ENCODE measurements at places on chromosomes 4 and X.

DNA sequence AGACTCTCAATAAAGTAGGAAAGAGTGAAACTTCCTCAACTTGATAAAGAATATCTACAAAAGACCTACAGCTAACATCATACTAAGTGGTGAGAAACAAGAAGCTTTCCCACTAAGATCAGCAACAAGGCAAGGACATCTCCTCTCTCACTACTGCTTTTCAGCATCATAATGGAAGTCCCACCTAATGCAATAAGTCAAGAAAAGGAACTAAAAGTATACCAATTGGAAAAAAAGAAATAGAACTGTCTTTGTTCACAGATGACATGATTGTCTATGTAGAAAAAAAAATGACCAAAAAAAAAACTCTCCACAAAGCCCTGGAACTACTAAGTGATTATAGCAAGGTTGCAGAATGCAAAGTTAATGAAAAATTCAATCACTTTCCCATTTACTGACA lies 25.1 kb upstream of the SH3RF1 start:
- DNase-seq, result peak; percentile 48

DNA sequence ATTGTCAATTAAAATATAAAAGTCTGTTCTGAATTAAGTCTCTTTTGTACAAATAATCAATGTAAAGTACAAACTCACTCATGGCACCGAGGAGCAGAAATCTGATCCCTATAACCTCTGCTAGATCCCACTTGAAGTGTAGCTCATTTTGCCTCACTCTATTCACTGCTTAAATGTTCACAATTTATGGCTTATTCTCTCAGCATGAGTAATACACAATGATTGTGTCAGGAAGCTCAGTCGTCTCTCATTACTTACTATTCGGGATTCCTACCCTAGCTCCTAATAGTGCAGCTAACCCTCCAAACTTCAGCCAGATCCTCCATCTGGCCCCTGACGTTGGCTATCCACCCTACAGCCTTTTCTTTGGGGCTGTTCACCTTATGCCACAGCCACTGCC lies 4.7 kb upstream of the AMMECR1 start:
- no peak for DNase-seq

GRCh38 chr4:72136429-72136828 lies 104.6 kb downstream of the NPFFR2 start:
- no peak for DNase-seq

DNA sequence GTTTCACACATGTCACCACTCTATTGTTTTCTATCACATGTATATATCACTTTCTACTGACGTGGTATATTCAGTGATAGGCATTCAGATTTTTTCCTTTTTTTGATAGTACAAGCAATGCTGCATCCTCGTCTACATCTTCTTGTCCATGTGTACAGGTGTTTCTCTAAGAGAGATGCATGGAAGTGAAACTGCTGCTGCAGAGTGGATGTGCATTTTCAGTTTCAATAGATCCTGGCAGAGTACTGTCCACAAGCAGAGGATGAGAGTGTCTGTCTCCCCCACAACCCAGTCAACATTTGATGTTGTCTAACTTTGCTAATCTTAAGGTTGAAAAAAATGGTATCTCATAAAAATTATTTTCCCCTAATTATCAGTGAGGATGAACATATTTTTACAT lies 194.0 kb upstream of the CASK start:
- no peak for DNase-seq

GRCh38 chr4:85491527-85491926 lies 16.6 kb downstream of the ARHGAP24 start:
- DNase-seq, result no peak

DNA sequence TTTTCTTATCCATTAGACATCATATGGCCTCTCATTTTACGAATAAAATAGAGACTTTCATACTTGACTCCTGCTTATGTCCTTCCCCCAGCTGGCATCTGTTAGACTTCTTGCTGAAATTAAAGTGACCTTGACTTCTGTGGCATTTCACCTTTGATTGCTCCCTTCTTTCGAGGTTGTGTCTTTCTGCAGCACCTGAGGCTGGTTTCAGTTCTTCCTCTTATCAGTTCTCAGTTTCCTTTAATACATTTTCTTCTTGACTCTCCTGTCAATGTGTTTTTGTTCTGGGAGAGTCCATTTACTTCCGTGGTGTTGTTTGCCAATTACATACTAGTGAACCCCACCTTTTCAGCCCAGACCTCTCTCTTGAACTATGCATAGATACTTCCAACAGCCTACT lies 81.6 kb downstream of the RBPJ start:
- no peak for DNase-seq

DNA sequence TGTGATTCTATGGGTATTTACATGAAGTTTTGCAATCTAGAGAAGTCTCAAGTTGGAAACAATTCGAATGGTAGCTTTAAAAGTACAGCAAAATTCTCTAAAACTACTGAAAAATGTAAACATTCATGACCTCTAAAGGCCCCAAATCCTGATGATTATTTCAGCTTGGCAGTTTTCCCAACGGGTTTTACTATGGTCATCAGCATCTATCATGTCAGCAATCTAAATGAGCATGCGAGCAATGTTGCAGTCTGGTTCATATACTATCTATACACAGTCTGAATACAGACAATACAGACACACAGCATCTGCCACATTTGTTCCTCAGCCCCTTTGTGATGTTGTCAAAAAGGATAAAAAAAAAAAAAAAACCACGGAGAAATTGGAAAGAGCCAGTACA lies 790.3 kb upstream of the HTR2C start:
- DNase-seq, result no peak

DNA sequence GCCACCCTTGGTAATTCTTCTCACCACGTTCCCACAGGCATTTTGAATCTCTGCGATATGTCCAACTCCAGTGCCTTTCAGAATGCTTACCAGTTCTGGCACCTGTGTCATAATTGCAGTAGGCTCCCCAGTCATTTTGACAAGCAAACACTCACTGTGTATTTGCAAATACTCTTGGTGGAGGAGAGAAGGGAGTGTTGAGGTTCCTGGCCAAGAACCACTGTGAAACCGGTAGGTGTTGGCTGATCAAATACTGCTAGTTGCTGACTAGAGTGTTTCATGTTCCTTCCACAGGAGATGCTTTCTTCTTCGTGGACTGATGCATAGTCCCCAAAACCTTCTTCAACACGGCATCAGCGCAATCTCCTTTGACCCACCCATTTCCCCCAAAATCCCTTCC lies 16.0 kb upstream of the NLGN4X start:
- DNase-seq, result no peak

DNA sequence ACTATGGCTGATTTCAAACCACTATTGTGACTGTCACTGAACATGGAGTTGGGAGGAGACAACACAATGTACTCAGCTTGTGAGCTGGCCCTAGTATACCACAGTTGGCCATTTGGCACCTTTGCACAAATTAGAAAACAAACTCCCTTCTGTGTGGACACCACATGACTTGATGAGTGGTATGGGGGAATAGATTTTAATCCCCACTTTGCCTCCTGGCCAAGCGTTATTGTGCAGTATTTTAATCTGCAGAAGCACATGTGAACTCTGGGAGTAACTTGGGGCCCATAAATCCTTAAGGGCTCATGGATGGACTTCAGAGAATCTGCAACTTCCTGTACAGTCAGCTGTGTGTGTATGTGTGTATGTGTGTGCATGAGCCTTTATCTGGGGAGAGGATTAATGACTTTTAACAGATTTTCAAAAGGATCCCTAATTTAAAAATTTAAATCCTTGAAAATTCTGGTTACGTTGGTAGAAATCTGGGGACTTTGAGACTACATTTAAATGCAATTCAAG lies 105.0 kb upstream of the PAQR3 start:
- DNase-seq, result no peak

- DNase-seq, result no peak
Observed at GRCh38 chrX:25143596-25143995, 127.8 kb upstream of the ARX start.

DNA sequence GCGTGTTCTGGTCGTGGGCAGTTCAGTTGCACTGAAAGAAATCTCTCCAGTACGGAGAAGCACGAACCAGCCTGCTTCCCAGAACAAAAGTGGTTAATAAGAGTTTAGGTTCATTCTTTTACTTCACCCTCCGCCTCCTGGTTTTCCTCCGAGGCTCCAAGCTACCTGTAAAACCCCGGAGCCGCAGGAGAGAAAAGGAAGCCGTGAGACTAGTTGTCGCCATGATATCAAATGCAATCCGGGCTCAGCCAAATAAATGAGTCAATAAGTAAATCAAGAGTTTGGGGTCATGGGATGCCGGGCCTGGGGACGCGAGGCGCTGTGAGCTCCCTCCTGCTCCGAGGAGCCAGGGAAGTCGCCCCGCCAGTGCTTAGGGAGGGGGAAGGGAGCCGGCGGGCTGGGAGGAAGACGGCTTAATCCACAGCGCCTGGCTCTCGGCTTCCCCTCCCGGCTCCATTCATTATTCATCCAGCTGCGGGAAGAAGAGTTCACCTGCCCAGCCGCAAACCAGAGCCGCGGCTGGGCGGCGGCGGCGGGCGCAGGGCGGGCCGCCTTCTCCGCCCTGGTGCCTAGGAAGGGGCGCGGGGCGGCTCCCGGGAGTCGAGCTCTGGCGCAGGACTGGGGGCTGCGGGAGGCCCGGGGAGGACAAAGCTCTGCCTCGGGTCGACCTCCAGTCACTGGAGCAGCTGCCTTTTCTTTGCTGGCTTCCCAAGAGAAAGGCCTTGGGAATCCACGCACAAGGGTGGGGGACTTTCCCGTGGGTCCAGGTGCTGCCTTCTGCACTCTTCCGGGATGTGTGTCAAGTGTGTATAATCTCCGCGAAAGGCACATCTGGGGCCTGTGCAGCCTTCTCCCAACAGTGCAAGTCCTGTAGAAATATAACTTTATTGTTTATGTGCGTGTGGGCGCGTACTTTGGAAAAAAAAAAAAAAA lies 1.7 kb downstream of the FRAS1 start:
- no peak for DNase-seq

DNA sequence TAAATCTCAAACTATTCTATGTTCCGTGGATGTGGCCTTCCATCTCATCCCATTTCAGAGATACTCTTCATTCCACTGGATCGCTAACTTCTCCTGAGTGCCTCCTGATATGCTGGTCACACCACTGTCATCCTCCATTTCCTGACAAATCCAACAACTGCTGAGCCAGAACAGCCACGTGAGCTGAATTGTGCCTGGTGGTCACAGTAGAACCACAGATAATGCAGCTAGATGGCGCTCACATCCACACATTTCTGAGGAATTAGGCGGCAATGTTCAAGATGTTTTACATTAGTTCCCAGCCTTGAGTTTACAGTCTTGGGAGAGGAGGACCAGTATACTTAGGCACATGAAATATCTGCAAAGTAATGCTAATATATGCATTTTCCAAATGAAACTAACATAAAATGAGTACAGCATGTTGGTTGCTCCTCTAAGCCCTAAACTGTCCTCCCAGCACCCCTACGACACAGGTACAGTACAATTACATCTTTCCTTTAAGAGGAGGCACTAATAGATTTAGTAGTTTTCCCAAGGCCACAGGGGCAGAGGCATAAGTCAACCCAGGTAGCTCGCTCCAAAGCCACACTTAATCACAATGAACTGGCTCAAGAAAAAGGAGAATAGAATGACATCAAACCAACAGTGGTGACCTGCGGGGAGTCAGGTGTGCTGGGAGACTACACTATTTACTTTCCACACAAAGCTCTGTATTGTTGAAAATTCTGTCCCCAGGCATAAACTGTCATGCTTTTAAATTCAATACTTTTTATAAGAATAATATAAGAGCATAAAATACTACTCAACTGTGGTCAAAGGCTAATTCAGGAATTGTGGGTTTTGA lies 134.2 kb downstream of the CHIC2 start:
- peak; percentile 90 for DNase-seq

DNA sequence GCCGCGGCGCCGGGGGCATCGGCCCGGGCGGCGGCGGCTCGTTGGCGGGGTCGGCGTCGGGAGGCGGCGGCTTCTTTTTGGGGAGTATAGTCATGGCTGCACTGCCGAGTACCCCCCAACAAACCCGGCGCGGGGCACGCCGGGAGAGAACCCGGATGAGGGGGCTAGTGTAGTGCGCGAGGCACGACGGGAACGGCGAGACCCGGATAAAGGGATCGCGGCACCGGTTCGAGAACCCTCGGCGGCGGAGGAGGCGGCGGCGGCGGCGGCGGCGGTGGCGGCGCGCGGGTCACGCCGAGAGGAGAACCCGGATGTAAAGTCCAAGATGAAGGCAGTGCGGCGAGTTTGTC lies at the start of gene OTUD5:
Gene OTUD5, minus strand, starts transcription at position 131 of the 350 bp plus-strand sequence. Its CDS starts 37 bp downstream, at position 94.
- no peak for DNase-seq

DNA sequence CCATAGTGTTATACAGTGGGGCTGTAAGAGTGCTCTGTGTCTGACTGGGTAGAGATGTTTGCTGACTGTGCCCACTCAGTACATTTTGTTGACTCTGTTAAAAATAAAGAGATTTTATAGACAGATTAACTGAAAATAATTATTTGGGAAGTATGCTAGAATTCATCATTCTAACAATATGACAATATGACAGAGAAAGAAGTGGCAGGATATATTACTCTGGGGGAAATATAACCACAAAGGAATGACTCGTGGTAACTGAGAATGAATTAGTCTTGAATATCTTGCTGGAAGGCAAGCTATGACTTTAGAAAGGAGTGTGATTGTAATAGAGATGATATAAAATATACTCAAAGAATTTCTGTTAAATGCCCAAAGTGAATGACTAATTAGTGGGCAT lies 46.8 kb downstream of the TMEM165 start:
- no peak for DNase-seq

- peak; percentile 89 for DNase-seq
Observed at GRCh38 chr4:102734591-102735385, 26.0 kb downstream of the MANBA start.

- peak; percentile 70 for DNase-seq
Observed at GRCh38 chr4:139030614-139031235, 15.1 kb downstream of the NOCT start.

DNA sequence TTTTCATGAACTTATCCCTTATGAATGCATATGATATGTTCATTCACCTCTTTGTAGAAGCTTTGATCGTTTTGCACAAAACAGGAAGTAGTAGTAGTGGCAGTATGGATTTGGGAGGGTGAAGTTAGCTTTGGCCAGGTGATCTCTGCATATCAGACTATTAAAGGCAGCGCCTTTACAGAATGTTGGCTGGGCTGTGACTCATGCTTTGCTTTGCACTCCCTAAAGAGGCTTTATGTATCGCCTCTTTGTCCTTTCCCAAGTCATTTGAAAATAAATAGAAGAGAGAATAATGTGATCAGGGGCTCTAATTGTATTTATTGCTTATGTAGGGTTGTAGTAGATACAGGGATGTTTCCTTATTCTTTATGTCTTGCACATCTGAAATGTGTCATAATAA lies 50.4 kb downstream of the SHROOM3 start:
- DNase-seq, result no peak

DNA sequence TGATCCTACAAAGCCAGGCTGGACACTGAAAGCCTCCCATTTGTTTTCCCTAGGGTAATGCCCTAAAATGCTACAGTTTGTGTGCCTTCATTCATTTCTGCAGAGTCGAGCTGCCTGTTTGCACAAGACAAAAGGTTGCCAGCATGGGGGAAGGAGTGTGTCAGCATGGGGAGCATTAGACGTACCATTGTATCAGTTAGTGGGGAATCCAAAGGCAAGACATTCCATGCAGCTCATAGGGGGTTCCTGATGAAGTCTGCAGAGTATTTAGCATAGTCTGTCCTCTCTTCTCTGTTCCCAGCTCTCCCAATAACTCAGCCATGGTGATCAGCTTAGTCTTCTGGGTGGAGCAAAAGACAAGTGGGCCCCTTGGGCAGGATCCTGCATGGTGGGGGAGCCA lies 276.9 kb upstream of the PCDH7 start:
- no peak for DNase-seq

All from suppressor macrophage treated with lipopolysaccharide for 1 hour (primary cell).